ENCODE measurements at places on chromosomes 12 and 14.

DNA sequence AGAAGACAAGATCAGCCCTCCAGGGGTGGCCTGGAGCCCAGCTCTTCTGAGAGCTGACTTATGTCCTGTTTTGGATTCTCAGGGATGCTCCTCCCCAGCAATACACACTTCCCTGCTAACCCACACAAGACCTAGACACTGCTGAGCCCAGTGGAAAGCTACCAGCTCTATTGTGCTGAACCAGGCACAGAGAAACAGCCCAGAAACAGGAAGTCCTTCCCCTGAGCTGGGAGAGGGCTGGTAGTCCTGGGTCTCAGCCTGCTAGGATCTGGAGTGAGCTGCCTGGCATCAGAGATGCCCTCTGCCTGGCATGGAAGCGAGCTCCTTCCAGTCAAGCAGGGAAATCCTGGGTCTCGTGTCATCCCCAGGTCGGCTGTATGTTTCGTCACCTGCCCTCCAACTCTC is 1.2 kb upstream of the LAG3 start:
- DNase-seq = no peak

DNA sequence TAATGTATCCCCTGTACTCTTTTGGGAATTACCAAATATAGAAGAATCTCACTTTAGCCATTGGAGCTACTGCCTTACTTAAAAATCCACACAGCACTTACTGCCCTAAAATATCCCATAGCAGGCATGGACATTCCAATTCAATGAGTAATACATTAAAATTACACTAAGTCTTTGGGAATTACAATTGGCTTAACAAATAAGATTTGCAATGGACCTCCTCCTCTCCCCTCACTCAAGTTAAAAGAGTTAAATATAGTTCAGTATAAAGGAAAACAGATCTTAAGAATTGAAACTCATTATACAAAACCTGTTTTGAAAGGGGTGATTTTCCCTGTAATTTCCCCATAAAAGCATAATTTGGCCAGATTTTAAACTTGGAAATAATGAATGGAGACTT is 477.1 kb downstream of the SLC16A7 start:
- no peak for DNase-seq

DNA sequence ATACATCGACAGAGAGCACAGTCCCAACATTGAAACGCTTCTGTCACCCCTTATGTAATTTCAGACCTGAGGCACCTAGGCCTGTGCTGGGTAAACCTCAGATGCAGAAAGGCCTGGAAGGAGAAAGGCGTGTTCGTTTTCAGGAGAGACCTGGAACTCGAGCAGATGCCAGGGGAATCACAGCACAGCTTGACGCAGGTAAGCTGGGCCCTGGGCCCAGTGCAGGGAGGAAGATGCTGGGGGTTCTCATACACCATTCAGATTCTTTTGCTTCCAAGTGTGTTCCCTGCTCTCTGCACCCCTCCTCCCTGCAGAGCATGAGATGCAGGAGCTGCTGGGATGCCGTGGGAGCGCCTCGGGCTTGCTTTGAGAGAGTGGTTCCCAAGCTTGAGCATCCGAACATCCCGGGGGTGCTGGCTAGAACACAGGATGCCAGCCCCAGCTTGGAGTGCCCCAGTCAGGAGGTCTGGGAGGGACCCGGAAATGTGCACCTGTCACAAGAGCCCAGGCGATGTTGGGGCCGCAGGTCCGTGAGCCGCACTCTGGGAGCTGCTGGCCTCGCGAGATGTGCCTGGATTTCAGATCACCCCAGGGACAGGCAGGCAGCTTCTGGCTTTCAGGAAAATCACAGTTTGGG is 35.9 kb downstream of the FZD10 start:
- no peak for DNase-seq

DNA sequence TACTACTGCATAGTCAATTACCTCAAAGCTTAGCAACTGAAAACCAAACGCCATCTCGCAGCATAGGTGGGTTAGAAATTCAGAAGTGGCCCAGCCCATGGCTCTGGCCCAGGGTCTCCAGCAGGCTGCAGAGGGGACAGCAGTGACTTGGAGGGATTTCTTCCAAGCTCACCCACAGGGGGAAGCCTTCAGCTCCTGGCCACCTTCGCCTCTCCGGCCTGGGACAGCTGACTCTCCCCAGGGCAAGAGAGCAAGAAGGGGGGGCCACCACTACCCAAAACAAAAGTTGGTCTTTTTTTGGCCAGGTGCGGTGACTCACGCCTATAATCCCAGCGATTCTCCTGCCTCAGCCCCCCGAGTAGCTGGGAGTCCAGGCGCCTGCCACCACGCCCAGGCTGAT is 32.2 kb upstream of the ANKRD9 start:
- DNase-seq = no peak

- DNase-seq = no peak
Measured at GRCh38 chr12:131897875-131898274, 3.5 kb downstream of the ULK1 start.

DNA sequence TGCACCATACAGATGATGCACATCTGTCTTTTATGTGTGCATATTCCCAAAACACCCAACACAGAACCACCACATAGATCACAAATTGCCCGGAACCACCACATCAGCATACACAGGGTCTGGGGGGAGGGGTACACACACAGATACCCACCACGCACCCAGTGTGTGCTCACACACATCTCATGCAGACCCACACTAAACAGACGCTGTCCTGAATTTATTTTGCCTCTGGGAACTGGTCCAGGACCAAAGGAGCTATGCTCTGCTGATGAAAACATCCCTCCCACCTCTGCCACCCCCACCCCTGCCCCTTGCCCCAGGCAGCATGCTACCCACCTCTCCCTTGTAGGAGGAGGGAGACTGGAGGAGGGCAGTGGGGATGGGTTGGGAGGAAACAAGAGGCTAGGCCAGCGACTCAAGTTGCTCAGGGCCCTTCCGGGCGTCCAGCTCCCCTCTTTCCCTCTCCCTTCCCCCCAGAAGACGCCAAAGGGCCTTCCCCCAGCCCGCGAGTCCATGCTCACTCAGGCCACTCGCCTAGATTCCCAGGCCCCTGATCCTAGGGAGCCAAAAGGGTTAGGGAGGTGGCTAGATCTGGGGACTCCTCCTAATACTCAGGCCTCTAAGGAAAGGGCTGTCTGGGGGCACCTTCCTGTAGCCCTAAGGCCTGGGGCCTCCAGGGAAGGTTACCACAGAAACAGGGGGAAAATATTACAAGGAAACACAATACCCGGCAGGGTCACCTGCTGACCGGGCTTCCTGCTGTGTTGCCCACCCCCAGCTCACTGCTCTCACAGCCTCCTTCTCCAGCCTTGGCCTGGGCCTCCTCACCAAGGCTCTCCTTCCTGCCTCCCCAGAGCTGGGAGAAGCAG is 3.1 kb downstream of the HDAC7 start:
- no peak for DNase-seq

DNA sequence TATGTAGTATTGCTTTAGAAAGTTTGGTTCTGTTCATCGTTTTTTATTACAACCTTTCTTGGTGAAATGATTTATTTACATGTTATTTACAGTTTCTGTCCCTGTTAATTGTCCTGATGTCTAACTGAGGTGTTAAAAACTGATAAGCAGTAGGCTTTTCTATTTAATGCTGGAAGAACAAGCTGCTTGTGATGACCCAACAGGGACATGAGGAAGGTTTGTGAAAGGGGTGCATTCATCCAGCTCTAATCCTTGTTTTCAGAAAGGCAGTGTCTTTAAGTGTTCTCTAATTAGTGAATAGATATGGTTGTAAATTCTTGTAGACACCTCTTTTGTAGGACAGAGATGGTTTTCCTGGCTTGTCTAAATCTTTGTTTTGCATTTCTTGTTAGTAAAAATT is 191.4 kb downstream of the FOXA1 start:
- DNase-seq = no peak

DNA sequence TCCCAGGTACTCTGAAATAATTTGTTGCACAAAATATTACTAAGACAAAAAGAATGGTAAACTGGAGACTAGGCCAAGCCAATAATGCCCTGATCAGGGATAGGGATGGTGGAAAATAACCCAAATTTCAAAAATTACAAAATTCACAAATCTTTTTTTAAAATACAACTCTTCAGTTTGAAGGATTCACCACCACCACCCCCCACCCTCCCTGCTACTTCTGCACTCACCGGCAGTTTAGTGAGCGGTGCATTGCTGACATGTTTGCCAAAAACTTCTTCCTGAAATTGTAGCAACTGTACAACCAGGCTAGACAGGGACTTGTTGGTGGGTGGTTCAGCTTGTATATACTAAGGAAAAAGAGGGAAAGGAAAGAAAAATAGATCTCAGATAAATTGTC is 2.3 kb downstream of the SMARCC2 start:
- DNase-seq = no peak

- no peak for DNase-seq
Measured at GRCh38 chr14:96683562-96684289, 113.5 kb upstream of the VRK1 start.

DNA sequence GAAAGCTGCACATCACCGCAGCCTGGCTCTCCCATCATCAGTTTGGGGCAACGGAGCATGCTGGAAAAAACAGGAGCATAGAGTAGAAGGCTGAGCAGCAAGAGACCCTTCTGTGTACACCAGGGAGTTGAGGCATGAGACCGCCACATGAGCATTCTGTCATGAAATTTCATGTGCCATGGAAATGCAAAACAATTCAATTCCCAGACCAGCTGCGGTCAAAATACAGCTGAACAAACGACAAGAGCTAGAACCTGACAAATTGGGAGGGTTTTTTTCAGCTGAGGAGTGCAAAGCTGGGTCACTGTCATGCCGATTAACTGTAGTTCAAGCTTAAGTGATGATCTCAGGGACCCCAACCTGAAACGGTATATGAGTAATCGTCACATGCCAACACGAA is 37.1 kb downstream of the TMEM30B start:
- no peak for DNase-seq

- no peak for DNase-seq
Measured at GRCh38 chr12:64402181-64402580, 2.0 kb upstream of the XPOT start.

- DNase-seq = no peak
Measured at GRCh38 chr14:34051966-34052657, 101.2 kb upstream of the EGLN3 start.

- no peak for DNase-seq
Measured at GRCh38 chr14:99880651-99881420, 87.6 kb downstream of the EML1 start.

- DNase-seq = no peak
Measured at GRCh38 chr14:31489691-31490090, 1.9 kb upstream of the GPR33 start.

- DNase-seq = no peak
Measured at GRCh38 chr12:68231691-68232090, 6.1 kb upstream of the IL26 start.

DNA sequence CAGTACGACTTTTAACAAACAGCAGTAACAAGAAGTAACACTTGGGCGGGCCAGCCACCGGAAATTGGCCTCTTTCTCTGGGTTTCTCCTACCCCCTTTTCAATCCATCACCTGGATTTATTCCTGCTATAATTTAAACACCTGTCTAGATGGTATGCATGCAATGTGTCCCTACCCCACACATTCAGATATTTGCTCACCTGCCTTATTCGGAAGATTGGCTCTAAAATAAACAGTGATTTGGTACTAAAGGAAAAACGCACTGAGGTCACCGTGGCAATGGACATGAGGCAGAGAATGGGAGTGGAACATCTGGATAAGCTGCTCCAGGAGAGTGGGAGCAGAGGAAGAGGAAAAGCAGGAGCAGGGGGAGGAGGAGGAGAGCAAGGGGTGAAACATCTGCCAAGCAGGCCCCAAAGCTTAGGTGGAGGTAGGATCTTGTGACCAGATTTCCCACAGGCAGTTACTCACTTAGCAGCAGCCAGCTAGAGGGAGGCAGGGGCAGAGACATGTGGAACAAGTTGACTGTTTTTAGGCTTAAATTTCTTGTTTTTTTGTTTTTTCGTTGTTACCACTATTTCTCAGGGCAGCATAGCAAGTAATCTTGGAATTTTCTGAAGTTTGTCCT is 150.9 kb downstream of the TTLL5 start:
- DNase-seq = no peak

DNA sequence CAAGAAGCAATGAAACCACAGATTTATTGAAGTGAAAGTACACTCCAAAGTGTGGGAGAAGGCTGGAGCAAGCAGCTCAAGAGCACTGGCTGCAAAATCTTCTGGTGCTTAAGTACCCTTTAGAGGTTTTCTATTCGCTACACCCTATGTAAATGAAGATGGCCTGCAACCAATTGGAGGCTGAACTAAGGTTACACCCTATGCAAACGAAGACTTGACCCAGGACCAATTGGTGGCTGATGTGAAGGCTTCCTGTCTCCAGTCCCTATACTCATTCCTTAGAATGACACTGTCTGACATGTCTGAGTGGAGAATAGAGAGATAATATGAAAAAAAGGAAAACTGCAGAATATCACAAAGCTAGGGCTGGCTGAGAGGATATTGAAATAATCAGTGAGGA is 57.2 kb downstream of the ALG10B start:
- DNase-seq = no peak

Measured in stimulated activated CD8-positive, alpha-beta memory T cell treated with anti-CD3 and anti-CD28 coated beads, Interleukin-7, amount 100 ng/mL, for 1 hour (primary cell).